ENCODE measurements at places on chromosomes 6 and 20.
A peak's percentile ranks its signal among the peaks of the same experiment; 100 is the strongest.

- peak; percentile 59 for DNase-seq
Observed at GRCh38 chr20:41138475-41139226, 1.3 kb downstream of the PLCG1 start.

GRCh38 chr6:48782225-48782624, 671.2 kb upstream of the PTCHD4 start:
- no peak for DNase-seq

- DNase-seq = no peak
Observed at GRCh38 chr6:135640449-135641111, 143.0 kb upstream of the AHI1 start.

DNA sequence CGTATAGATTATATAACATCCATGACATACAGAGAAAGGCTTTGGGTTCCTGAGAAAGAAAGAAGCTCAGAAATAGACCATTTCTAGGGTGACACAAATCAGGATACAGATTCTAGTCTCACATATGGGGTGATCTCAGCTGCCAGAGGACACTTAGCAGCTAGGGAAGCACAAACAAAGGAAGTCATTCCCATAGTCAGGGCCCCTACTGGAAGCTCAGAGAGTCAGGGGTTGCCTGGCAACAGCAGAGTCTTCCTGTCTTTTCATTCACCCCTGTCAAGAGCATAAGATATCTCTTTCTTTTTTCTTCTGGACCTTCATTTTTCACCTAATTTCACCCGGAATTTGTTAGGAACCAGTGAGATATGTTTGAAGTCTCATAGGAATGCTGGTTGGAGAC, 81.9 kb upstream of the IYD start:
- no peak for DNase-seq

- DNase-seq = no peak
Observed at GRCh38 chr6:118770835-118771234, 119.4 kb upstream of the CEP85L start.

DNA sequence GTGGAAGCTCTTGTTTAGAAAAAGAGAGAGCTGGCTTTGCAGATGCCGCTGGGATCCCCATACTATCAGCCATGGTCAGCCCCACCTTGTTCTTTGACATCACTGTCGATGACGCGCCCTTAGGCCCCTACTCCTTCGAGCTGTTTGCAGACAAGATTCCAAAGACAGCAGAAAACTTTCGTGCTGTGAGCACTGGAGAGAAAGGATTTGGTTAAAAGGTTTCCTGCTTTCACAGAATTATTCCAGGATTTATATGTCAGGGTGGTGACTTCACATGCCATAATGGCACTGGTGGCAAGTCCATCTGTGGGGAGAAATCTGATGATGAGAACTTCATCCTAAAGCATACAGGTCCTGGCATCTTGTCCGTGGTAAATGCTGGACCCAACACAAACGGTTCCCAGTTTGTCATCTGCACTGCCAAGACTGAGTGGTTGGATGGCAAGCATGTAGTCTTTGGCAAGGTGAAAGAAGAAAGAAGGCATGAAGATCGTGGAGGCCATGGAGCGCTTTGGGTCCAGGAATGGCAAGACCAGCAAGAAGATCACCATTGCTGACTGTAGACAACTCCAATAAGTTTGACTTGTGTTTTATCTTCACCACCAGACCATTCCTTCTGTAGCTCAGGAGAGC, 2.4 kb upstream of the BLCAP start:
- no peak for DNase-seq

GRCh38 chr20:48751871-48752270, 75.9 kb downstream of the PREX1 start:
- DNase-seq = no peak

DNA sequence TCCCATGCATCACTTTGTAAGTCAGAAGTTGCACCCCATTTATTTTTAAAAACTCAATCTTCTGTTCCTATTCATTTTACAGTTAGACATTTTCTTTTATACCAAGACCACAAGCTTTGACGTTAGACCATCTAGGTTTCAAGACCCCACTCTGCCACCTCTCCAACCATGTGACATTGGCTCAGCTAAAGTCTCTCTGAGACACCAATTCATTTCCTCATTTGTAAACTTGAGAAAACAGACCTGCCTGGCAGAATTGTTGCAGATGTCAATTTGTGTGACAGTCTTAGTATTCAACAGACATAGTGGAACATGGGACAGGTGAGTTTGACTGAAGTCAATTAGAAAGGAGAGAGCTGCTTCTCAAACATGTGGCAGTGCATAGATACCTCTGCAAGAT, 55.6 kb upstream of the CSE1L start:
- no peak for DNase-seq
